ENCODE measurements at places on chromosomes 1 and 21.

GRCh38 chr1:18736958-18737357 lies 106.3 kb downstream of the PAX7 start:
- no peak for DNase-seq

- no peak for DNase-seq
Observed at GRCh38 chr1:234778221-234779159, 168.5 kb upstream of the IRF2BP2 start.

- no peak for DNase-seq
Observed at GRCh38 chr1:53860967-53861411, 22.9 kb upstream of the NDC1 start.

GRCh38 chr1:96002201-96002600 lies 719.4 kb upstream of the PTBP2 start:
- DNase-seq = no peak

DNA sequence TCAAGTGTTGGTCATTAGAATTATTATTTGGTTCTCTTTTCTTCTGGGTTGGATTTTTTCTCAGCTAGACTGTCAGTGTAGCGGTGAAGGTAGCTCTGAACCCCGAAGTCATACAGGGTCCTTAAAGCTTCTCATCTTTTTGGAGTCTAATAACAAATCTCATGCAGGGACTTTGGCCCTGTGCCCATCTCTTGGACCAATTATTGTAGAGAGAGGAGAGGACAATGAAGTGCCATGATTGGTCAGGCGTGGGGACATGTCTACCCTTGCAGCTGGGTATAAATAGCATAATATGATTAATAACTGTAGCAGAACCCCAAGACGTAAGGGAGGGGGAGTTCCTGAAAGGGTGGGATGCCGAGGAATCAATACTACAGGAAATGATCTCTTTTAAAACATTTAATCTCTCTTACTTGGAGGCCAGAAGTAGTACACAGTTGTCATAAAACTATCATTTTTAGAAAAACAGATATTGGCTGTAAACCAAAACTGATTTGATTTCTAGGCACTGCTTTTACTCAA lies 8.8 kb downstream of the MAGI3 start:
- no peak for DNase-seq

GRCh38 chr1:28580722-28581530 lies 11.1 kb upstream of the RAB42 start:
- DNase-seq = no peak

DNA sequence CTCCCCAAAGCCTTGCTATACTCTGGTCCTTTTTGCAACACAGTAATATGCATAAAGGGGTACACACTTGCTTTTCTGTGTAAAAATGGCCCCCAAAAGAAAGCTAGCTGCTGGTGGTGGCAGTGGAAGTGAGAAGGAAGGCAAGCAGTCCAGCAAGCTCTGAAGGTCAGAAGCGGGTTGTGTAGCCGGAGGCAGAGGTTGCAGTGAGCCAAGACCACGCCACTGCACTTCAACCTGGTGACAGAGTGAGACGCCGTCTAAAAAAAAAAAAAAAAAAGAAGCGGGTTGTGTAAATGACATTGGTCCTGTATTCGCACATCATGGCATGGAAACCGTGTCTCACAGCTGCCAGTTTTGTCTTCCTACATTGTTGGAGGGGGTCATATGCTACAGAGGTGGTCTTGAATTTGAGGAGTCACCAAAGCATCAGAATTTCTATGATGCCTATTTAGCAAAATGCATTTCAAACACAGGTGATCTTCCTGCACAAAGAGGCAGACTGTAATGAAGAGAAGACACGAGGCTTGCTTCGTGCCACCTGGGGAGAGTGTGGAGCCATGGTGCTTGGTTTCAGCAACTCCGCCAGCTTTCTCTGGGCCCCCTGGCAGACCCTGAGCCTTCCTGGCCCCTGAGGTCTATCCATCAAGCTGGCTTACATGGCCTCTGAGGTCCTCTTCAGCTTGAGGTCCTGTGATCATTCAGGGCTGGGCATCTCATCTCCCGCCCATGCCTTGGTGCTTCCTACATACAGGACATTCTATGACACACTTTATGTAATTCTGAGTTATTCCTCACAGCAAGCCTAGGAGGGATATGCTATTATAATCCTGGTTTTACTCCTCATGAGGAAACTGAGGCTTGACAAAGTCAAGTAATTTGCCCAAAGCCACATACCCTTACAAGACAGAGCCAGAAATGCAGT lies 71.0 kb downstream of the TOMM20 start:
- no peak for DNase-seq

DNA sequence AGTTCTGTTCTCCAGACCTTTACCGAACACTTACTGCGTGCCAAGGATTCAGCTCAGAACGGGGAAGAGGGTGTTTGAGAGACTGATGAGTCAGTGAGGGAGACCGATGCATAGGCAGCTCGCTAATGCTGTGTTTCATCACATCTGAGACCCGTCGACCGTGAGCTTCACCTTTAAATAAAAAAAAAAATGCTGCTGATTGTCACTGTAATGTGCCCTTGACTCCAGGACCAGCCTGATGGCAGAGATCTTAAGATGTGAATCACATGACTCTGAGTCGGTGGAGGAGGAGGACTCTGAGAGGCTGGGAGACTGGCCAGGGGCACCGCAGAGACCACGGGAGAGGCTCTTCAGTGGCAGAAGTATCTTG lies 28.8 kb downstream of the SPSB1 start:
- DNase-seq = no peak

DNA sequence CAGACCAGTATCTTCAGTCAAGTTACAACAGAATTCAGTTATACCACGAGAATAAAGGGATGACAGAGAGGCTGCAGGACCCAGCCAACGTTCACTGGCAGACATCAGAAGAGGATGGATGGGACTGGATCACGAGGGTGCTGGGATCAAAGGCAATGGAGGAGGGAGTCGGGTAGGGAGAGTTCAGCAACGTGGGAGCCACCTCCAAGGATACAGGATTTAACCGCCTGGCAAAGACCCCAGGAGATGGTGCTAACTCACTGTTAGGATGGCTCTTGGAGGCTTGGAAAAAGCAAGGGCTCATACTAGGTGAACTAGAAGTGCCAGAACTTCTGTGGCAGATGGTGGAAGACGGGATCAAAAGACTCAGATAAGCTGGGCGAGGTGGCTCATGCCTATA lies 99.1 kb upstream of the DISP3 start:
- DNase-seq = no peak

GRCh38 chr1:56666112-56666608 lies 21.0 kb downstream of the PRKAA2 start:
- DNase-seq = no peak

DNA sequence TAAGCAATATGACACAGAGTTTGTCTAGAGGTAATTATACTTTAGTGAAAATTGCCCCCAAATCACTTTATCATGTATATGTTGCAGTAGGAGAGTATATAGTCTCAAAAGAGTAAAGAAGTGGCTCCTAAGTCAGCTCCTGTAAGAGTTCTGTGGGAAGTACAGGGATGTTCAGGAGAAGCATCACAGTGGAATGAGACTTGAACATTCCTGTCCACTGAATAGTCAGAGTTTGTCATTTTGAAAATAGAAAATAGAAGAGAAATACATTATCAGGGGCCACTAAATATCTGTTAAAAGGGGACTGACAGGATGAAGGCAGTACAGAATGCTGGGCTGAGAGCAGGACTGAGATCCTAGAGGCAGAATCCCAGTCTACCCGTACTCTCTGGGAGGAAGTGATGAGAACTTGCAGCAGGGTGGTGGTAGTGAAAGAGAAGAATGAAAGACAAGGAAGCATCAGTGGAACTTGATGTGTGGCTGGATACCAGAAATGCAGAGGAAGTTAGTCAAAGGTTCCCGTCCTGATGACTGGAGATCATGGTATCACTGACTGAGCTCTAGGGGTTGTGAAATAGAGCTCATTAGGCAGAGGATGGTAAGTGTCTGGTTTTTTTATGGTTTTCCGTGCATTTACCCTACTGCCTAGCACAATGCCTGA lies 153.4 kb downstream of the FMN2 start:
- DNase-seq = no peak

DNA sequence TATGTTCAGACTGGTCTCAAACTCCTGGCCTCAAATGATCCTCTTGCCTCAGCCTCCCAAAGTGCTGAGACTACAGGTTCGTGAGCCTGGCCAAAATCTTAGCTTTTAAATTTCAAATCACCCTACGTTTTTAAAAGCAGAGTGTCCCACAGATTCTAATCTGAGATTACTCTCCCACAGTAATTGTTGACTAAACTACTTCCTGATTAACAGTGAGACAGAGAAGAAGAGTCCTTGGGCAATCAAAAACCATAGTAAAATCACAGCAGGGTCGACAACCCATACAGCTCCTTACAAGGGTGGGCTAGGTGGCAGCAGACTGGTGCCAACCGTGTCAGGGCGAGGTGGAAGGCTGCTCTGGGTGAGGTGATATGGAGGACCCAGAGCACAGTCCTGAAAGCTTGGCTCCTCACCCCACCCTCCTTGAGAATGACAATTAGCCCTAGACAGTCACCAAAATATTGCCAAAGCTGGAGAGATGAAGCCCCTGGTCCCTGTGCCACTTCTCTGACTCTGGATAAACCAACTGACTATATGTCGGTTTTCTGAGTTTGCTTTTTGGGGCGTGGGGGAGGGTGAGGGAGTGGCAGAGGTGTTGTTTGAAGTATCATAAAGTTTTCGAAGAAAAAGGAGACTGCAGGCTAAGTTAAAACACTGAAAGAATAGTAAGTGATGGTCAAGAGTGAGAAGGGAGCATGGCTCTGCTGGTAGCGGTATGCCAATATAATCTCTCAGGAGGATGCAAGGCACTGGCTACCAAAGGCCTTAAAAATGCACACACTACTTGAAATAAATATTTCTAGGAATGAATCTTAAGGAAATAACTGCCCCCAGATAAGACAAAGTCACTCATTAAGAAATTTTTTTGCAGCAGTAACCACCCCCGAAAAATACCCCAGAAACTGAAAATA lies 86.8 kb downstream of the SLC45A1 start:
- no peak for DNase-seq

- DNase-seq = no peak
Observed at GRCh38 chr1:243917863-243918565, 68.0 kb upstream of the AKT3 start.

GRCh38 chr21:41359286-41359685 lies 2.5 kb upstream of the MX2 start:
- no peak for DNase-seq

DNA sequence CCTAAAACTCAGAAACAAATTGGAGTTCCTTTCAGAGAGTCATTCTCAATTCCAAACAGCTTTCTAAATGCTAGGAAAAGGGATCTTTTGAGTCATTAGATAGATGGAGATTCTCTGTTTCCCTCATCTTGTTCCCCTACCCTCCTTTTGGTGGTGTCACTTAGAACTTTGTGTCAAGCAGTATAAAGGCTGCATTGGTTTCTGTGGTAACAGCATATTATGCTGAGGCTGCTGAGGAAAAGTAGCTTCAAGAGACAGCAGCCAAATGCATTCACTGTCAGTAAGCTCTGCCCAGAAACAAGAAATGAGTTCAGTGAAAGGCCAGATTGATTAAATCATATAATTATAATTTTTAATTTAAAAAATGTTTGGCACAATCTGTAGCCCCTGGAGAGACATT lies 144.1 kb downstream of the LRRC40 start:
- DNase-seq = no peak

DNA sequence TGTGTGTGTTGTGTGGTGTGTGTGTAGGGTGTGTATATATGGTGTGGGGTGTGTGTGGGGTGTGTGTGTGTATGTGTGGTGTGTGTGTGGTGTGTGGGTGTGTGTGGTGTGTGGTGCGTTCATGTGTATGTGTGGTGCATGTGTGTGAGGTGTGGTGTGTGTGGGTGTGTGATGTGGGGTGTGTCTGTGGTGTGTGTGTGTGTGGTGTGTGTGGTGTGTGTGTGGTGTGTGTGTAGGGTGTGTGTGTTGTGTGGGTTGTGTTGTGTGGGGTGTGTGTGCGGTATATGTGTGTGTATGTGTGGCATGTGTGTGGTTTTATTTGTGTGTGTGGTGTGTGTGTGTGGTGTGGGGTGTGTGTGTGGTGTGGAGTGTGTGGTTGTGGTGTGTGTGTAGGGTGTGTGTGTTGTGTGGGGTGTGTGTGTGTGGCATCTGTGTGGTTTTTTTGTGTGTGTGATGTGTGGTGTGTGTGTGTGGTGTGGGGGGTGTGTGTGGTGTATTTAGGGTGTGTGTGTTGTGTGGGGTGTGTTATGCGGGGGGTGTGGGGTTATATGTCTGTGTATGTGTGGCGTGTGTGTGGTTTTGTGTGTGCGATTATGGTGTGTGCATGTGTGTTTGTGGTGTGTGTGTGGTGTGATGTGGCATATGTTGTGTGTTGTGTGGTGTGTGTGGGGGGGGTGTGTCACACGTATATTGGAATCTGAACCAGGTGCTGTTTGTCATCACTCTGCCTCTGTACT lies 17.1 kb upstream of the ZBTB21 start:
- DNase-seq = no peak

- DNase-seq = no peak
Observed at GRCh38 chr1:16119926-16120325, 35.9 kb downstream of the EPHA2 start.

DNA sequence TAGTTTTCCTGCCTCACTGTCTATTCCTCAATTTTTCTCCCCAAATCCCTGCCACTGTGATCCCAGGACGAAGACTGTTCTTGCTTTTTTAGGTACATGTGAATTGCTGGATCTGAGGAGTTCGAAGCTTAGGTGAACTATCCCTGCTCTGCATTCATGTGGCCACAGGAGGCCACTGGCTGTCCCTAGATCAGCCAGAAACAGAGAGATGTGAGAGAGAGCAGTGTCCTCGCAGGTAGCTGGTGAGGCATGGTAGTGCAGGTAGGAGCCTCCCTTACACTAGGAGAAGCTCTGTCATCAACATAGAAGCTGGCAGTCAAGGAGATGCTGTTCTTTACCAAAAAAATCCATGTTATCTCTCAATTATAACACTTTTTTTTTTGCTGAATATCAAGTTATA lies 71.5 kb downstream of the USP24 start:
- DNase-seq = no peak

- no peak for DNase-seq
Observed at GRCh38 chr21:26965040-26965906, 1.6 kb downstream of the ADAMTS5 start.

GRCh38 chr1:171351961-171352360 lies 38.0 kb downstream of the FMO4 start:
- DNase-seq = no peak

- DNase-seq = no peak
Observed at GRCh38 chr1:164689672-164690511, 130.9 kb downstream of the PBX1 start.

GRCh38 chr1:53811414-53811851 lies 26.7 kb downstream of the NDC1 start:
- no peak for DNase-seq

- no peak for DNase-seq
Observed at GRCh38 chr1:47950471-47950870, 46.7 kb downstream of the TRABD2B start.

DNA sequence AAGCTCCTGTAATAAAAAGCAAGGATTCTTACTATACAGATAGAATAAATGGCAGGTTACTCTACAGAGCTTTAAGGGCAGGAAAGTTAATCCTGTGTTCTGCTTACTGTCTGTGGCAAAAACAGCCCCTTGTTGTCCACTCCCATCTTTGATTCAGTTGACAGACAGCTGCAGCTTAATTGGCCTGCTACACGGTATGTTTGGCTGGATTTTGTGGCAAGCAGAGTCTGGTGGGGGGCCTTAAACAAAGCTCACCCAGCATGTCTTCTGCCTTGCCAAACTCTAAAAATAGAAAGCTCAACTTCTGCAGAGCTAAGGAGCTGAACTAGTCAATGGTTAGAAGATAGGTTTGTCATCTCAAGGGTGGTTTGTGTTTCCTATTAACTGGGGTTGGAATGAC lies 407.2 kb downstream of the HLX start:
- no peak for DNase-seq

GRCh38 chr1:14820295-14821085 lies 222.0 kb downstream of the KAZN start:
- DNase-seq = no peak

All from stimulated activated CD8-positive, alpha-beta memory T cell treated with anti-CD3 and anti-CD28 coated beads, Interleukin-2, amount 100 ng/mL, for 1 hour (primary cell).